ENCODE measurements at places on chromosomes 1 and 21.

GRCh38 chr1:220797044-220797443 lies 10.3 kb downstream of the MTARC1 start:
- DNase-seq = no peak

- no peak for DNase-seq
These were observed 367.6 kb upstream of the VAMP3 start for GRCh38 chr1:7403265-7404045.

DNA sequence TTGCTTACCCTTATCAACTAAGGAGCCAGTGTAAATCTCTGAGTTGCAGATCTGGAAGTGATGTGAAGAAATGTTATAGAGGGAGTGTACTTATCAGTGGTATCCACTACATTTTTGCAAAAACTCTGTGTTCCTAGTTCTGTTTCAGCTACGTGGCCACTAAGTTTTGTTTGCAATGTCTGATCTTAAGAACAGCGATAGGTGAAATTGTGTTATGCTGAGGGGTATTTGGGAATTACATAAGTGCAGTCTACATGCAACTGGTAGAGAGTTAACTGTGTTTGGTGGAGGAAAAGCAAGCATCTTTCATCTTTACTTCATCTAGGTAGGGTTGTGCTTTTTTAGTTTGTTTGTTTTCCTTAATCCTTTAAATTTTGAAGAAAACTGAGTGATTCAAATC lies 198.8 kb upstream of the SGIP1 start:
- no peak for DNase-seq

DNA sequence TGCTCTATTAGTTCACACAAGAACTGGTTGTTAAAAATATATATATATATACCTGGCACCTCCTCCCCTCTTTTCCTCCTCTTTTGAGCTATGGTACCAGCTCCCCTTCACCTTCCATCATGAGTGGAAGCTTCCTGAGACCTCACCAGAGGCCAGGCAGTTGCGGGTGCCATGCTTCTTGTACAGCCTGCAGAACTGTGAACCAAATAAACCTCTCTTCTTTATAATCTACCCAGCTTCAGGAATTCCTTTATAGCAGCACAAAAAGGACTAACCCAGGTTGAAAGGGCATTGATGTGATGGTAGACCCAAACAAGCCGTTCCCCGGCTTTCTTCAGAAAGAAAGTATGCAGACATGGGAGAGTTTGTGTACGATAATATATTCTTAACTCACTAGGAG lies 14.9 kb downstream of the RSPH1 start:
- DNase-seq = no peak

DNA sequence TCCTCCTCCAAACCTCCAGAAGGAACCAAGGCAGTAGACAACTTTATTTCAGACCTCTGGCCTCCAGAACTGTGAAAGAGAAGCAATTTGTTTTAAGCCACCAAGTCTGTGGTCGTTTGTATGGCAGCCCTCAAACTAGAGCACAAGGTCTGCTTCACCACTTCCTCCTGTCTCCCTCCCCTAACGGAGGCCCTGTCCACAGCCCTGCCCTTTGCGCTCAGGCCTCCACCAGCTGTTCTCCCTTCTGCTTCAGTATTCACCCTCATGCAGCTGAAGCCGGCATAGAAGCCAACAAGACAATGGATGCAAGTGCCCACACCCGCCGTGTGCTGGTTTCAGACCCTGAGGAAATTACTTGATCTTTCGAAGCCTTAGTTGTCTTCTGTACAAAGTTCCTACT lies 364.1 kb downstream of the HHAT start:
- DNase-seq = no peak

- DNase-seq = no peak
These were observed 24.0 kb downstream of the DR1 start for GRCh38 chr1:93369734-93370133.
